ENCODE measurements at places on chromosomes 12 and 14. TPM values are rescaled to one million over a fixed set of nuclear protein-coding genes. Genes with fewer than 3 reads are reported as not detected.

BAG5 gene
- 21.3 TPM for total RNA-seq

MMP17 gene
- total RNA-seq: 14.0 TPM

FAM90A1 gene
- not detected for total RNA-seq

FOXA1 gene
- total RNA-seq: 0.39 TPM

TRPV4 gene
- total RNA-seq: 3.4 TPM

POTEM gene
- total RNA-seq: not detected

USP44 gene
- total RNA-seq: 0.44 TPM

RXYLT1 gene
- 15.9 TPM for total RNA-seq

RERG gene
- not detected for total RNA-seq

CIDEB gene
- total RNA-seq: 14.5 TPM

PTCSC3 gene
- not detected for total RNA-seq

NRXN3 gene
- 0.49 TPM for total RNA-seq
